ENCODE measurements at places on chromosomes 2 and 18. TPM values are rescaled to one million over a fixed set of nuclear protein-coding genes. Genes with fewer than 3 reads are reported as not detected.

GRCh38 chr2:237744613-237745249 is 53.8 kb upstream of the RBM44 start:
- DNase-seq, result peak; percentile 82
- peaks cover 21% of the 10 kb centered on the region for H3K4me1 ChIP-seq
- H3K27ac ChIP-seq, result peak overlapping the region; percentile 65
- no peak overlapping the region for H3K4me3 ChIP-seq

DNA sequence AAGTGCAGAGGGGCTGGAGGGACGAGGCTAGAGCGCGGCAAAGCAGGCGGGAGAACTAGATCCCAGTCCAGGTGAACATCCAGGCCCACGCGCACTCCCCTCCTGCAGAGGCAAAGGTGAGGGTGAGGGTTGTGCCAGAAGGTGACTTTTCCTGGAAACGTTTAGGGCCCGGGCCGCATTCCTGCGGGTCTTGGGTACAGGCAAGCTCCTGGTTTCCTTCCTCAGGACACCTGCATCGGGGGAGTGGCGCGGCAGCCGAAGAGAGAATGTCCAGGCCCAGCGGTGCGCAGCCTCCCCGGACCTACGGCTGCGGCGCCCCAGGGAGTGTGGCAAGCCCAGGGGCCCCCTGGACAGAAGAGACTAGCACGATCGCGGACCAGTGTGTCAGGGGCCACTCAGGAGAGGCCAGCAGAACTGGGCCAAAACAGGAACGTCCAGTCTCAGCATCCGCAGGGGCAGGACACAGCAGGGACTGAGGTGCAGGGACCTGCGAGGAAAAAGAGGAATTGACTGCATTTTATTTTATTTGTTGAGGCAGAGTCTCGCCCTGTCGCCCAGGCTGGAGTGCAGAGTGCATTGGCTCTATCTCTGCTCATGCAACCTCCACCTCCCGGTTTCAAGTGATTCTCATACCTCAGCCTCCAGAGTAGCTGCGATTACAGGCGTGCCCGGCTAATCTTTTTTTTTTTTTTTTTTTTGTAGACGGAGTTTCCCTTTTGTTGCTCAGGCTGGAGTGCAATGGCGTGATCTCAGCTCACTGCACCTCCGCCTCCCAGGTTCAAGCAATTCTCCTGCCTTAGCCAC is 8.7 kb upstream of the IMPA2 start:
- H3K27ac ChIP-seq, result no peak overlapping the region
- H3K4me3 ChIP-seq, result no peak overlapping the region
- H3K27me3 ChIP-seq, result no peaks in the 10 kb centered on the region

The SERPINB7 gene
- 0.36 TPM for total RNA-seq

The CNGA3 gene
- 0.13 TPM for total RNA-seq

Data from hepatocyte (in vitro differentiated cells).